ENCODE measurements at places on chromosomes 3 and 15.

DNA sequence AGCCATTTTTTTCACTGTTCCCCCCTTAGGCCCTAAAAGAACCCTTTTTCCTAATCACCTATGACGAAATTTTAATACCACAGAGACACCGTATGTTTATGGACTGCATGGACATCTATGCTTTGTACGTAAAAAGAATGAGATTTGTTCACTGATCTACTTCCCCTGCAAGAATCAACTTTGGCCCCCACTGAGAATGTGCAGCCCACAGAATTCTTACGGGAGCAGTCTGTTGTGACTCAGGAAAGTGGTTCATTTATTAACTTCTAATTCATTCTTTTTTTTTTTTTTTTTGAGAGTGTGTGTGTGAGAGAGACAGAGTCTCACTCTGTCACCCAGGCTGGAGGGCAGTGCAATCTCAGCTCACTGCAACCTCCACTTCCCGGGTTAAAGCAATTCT lies 17.6 kb downstream of the EIF4E3 start:
- DNase-seq, result no peak

DNA sequence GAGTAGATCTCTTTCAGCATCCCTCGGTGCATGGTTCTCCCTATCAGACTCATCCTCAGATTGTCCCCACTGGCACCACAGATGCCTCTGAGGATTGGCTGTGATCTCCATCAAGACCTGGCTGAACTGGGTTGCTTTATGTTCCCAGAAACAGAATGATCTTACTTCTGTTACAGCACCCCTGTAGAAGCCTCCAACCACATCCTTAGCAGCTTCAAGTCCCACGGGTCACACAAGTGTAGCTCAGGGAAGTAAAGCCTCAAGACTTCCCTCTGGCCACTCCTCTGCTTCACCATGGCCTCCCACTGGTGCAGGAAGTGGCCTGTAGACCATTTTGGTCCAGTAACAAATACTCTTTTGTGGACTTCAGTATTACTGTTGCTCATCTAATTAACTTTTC lies 566.4 kb upstream of the SUCLG2 start:
- no peak for DNase-seq

GRCh38 chr15:62253294-62253693 lies 88.2 kb upstream of the C2CD4B start:
- DNase-seq, result no peak

DNA sequence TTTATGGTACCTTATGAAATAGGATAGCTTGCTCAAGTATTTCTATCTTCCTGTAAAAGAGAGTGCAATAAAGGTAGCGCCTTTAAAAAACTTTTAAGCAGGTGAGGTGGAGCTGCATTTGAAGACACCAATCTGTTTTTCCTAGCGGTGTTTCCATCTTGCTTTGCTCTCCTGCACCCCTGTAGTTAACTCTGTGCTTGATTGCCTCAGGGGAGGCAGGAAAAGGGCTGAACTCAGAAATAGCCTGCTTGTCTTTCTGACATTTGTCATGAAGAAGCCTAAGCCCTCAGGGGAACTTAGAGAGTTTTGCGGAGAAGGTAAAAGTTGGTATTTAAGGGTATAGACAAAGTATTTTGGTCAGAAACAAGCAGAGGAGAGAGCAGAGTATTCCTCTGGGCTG lies 63.0 kb upstream of the TPRG1 start:
- no peak for DNase-seq

GRCh38 chr3:141392416-141392815 lies 24.1 kb downstream of the ZBTB38 start:
- DNase-seq, result no peak

- DNase-seq, result no peak
These were observed 27.9 kb upstream of the SLC6A1 start for GRCh38 chr3:10964537-10965167.

DNA sequence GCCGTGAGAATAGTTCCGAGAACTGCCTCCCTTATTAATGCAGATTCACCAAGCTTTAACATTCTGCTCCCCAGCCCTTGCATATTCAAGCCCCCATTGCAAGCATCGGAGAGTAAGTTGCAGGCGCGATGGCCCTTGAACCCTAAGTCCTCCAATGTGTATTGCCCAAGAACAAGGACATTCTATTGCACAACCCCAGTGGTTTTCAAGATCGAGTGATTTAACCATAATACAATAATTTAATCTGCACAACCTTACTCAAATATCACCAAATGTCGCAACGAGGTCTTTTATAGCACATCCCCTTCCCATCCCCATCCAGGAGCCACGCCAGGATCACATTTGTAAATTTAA lies 21.7 kb upstream of the PLXND1 start:
- DNase-seq, result no peak

DNA sequence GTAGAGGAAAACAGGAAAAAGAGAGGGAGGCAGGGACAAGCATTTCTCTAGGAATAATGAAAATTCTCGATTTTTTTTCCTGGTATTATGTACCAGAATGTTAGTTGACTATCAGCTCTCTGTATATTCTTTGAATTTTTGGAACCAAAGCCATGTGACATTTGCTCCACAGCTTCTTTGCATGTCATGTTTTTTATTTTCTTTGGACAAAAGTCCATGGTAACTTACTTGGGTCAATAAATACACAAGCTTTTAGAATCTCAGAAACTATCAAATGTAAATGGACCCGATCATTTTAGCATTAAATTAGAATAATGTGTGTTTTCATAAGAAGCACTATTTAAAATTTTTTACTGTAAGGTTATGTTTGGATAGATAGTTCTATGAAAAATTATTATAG lies 320.5 kb downstream of the ZIC1 start:
- DNase-seq, result no peak

GRCh38 chr3:6825524-6825923 lies 35.4 kb upstream of the GRM7 start:
- no peak for DNase-seq

DNA sequence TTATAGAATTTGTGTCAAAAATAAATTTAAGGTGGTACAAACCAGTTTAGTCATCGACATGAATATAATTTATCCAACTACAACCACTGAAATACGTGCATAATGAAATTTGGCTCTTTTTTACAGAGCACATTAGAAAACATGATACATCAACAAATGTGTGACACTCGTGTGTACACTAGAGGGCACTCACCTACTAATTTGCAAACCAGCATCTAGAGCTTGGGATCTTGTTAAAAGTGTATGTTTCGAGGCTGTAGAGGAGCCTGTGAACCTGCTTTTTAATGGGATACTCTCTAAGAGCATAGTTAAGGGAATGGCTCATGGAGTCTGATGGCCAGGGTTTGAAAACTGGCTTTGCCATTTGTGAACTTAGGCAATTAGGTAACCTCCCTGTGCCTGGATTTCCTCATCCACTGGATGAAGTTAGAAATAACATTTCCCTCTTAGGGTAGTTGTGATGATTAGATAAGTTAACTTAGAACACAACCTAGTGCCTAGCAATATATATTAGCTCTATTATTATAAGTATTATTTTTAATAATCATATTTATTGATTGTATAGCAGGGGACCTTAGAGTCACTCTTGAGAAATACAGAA lies 8.8 kb upstream of the CPOX start:
- DNase-seq, result no peak

DNA sequence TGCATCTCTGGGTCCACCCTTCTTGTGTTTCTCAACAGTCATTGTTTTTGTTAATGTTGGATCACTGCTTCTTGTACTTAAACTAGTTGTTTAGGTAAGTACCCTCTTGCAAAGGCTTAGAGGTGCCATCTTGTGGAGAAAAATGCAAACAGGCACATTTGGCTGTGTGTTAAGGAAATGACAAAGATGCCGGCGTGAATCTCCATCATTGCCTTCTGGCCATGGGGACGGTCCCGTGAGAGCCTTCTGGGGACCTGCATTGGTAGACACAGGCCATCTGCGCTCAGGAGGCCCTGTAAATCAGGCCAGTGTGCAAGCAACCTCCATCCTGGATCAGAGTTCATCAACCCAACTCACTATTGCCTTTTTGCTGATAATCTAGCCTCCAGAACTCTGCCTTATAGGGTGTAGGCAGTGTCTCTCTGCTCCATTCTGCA lies 158.6 kb upstream of the NR2E3 start:
- DNase-seq, result no peak

- no peak for DNase-seq
These were observed 12.8 kb downstream of the WDR48 start for GRCh38 chr3:39064646-39065045.

- DNase-seq, result no peak
These were observed 83.7 kb downstream of the ETV5 start for GRCh38 chr3:186025161-186025560.

- DNase-seq, result no peak
These were observed 303.9 kb downstream of the PDCD6IP start for GRCh38 chr3:34102288-34102687.

- no peak for DNase-seq
These were observed 1.4 kb upstream of the MAGEL2 start for GRCh38 chr15:23648920-23649515.

GRCh38 chr15:32687556-32687955 lies 30.2 kb upstream of the GREM1 start:
- no peak for DNase-seq

DNA sequence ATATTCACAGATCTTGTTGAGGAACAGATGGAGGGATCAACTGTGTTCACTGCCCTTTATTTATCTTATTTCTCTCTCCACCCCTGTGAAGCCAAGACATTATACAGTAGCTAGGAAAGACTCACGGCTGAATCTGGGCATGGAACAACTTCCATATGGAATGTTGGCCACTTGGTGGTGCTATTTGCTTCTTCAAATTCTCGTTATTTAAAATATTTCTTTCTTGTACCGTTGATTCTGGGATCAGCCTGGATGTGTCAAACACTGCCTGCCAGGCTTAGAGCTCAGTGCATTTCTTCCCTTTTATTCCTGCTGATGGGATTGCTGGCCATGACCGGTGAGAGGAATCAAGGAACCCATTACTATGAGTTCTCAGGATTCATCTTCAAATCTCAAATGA lies 17.5 kb upstream of the GASK1A start:
- DNase-seq, result no peak

- DNase-seq, result no peak
These were observed 16.4 kb upstream of the BNC1 start for GRCh38 chr15:83300826-83301225.

DNA sequence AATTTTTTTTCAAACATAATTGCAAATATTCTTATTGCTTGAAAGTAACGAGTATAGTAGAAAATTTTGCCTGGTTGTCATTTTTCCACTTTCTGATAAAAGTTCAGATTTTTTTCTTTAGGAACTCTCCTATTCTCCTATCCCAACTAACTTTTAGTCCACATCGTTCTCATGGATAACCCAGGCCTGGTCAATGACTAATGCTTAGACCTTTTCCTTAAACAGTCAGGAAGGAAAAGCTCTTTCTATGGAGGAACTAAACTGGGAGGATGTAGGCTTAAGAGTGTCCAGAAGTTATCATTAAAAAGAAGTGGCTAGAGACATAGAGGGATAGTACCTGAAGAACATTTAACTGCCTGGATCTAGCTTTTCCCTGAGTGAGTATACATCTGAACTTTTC lies 26.7 kb downstream of the CIP2A start:
- no peak for DNase-seq

- DNase-seq, result no peak
These were observed 425.4 kb upstream of the TPRG1 start for GRCh38 chr3:188746291-188746783.

DNA sequence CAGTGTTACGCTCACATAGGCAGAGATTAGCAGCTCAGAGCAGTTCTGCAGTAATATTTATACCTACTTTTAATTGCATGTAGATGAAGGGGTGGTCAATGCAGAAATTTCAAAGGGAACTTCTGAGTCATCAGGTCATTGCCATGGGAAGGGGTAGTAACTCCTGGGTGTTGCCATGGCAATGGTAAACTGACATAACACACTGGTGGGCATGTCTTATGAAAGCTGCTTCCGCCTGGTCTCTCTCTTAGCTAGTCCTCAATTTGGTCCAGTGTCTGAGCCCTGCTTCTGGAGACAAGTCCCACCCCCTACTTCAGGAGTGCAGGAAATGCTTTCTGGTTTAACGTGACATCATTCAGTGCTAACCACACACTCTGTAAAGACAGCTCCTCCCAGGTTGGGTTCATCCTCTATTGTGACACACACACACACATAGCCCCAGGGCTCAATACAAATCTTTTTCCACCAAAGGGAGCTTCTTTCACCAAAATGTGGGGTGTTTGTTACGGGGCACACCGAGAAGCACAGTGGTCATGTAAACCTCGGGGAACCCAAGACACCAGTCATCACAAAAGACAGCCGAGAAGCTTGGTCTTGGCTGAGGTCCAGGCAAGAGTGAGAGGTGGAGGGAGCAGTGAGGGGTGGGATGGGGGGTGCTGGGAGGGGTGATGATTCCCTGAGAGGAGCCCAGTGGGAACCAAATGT lies 74.5 kb downstream of the TLE3 start:
- peak; percentile 56 for DNase-seq

- DNase-seq, result no peak
These were observed 48.6 kb downstream of the CHST2 start for GRCh38 chr3:143167969-143168854.

- DNase-seq, result no peak
These were observed 31.1 kb downstream of the HCLS1 start for GRCh38 chr3:121629601-121630000.

DNA sequence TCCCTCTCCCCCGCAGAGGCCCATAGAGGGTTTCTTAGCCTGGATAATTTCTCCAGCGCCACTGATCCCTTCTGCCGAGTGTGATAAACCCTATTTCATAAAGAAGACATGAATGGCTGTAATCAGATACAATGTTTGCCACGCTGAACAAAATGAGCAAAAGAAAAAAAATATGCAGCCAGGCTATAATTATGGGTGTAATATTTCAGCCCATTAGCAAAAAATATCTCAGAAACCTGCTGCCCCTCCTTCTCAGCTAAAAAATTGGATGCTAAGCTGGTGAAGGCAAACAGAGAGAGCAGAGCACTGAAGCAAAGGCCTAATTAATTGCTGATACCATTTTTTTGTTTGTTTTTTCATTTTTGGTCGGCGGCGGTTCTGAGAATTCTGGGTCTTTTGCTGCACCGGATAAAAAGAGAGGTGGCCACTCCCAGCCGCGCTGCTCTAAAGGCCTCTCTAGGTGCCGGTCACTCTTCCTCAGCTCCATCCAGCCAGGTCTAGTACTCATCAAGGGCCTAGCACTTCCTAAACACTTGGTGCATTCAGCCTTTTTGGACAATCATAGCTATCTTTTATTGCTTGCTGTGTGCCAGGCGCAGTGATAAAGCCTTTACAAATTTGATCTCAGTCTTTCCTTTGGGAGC lies 128.7 kb upstream of the TLE3 start:
- no peak for DNase-seq

DNA sequence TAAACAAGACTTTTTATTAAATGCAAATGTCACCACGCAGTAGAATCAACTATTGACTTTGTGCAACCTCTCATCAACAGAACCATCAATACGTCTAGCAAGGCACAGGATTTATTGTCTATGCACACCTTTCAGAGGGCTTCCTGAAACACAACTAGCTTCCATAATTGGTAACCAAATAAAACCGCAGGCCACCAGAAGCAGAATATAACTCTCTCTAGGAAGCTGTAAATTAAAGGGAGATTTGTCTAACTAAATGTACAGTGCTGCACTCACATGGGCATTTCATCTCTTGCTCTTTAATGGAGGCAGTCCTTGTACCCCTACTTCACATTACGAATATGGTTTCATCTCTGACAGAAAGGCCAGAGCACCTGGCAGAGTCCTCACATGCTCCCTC lies 93.0 kb downstream of the FHIT start:
- DNase-seq, result no peak
